ENCODE measurements at places on chromosomes 6 and 20. TPM values are rescaled to one million over a fixed set of nuclear protein-coding genes. Genes with fewer than 3 reads are reported as not detected.
A peak's percentile ranks its signal among the peaks of the same experiment; 100 is the strongest.

DNA sequence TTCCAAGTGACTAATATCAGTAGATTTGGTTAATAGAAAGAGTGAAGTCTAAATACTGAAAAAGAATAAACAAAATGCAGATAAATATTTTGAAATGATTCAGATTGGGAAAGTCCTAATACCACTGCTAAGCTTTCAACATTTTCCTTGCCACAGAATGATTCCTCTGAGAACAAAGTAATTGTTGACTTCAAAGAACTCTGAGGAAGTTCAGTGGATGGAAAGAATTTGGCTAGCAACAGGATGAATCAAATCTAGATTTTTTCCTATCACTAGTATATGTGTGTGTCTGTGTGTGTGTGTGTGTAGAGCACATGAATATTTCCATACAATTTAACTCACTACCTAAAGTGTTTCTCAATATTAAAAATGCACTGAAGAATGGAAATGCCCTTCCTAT is 107.9 kb upstream of the PREP start:
- no peaks in the 10 kb centered on the region for H3K36me3 ChIP-seq
- no peak overlapping the region for H3K27ac ChIP-seq
- no peak for DNase-seq
- no peak overlapping the region for H3K4me3 ChIP-seq

DNA sequence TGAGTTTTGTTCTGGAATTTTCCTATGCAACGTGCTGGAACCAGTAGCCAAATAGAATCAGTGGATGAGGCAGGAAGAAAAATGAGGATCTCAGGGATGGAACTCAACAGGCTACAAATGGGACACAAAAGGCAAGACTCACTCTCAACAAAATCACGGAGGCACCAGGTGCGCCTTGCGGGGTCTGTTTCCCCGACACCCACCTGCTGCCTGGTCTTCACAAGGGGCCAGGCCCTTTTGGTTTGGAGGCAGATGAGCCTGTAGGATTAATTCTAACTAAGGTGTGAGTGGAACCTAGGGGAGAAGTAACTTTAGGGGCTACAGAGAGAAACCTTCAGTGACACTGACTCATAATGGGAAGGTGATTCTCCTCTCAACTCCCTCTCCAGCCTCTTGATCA is 56.5 kb downstream of the ZNF831 start:
- no peaks in the 10 kb centered on the region for H3K4me1 ChIP-seq
- no peaks in the 10 kb centered on the region for H3K36me3 ChIP-seq
- no peak overlapping the region for H3K4me3 ChIP-seq

DNA sequence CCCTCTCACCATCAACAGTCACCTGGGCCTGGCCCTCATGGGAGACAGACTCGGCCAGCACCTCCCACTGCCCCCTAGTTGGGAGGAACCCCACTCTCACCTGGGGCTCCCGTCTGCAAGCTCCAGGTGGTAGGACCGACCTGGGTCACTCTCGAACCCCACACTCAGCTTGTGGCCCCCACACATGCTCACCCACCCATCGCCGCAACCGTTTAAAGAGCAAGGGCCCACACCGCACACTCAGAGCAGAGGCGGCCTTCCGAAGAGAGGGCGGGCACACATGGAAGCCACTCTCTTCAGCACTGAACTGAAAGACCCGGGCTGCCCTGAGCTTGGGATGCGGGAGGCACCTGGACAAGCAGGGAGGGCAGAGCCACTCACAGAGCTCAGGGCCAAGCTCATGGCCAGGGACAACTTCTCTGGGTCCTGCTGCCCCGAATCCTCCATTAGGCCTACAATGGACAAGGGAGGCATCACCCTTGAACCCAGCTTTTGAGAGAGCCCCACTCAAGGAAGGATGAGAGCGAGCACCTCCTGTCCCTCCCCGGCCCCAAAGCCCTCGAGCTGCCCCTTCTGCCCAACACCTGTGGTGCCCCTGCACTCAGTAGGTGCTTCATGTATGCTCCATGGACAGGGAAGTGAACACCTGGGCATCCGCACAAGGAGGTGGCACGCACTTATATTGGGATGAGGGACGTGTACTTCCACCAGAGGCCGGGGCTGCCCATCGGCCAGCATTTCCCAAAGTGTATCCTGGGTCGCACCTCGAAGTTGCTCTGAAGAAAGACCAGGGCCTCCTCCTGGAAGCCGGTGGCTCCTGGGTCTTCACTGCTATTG is 50.4 kb downstream of the YTHDF1 start:
- no peaks in the 10 kb centered on the region for H3K27me3 ChIP-seq
- DNase-seq: peak; percentile 41
- no peaks in the 10 kb centered on the region for H3K36me3 ChIP-seq
- no peak overlapping the region for H3K4me3 ChIP-seq
- H3K4me1 ChIP-seq: no peaks in the 10 kb centered on the region

DNA sequence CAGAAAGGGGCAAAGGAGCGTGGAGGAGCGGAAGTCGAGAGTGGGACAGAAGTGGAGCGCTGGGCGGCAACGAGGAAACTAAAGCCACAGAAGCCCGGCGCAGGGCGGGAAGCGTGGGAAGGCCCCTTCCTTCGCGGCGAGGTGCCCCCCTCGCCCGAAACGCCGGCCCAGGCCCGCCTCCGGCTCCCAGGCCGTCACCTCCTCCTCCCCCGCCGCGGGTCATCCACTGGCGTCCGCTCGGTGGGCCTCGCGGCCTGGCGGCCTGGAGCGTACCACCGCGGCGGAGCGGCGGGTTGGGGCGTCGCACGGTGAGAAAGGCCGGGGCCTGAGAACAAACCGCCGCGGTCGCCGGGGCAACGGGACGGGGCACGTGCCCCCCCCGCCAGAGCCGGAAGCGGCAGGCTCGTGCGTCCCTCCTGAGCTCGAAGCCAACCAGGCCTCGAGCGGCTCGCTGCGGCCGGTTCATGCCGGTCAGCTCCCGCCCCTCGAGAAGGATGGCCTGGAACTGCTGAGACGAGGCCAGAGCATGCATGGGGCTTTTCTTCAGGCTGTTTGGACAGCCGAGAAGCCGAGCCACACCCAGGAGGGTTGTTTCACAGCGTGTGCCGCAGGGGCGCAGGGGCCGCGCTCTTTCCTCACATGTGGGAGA is at the start of gene TCP11:
Gene TCP11 (minus strand): TSS at position 333 of the 649 bp plus-strand sequence. CDS start 469 bp downstream, outside the sequence.
- H3K4me1 ChIP-seq: no peaks in the 10 kb centered on the region
- no peak within 1 kb of the TSS for H3K27ac ChIP-seq
- H3K27me3 ChIP-seq: no peaks in the 10 kb centered on the region
- DNase-seq: peak; percentile 64
- no peak within 1 kb of the TSS for H3K4me3 ChIP-seq
- H3K36me3 ChIP-seq: no peaks in the 10 kb centered on the region

- DNase-seq: no peak
- no peaks in the 10 kb centered on the region for H3K27me3 ChIP-seq
- no peak overlapping the region for H3K4me3 ChIP-seq
- no peak overlapping the region for H3K27ac ChIP-seq
These were observed 266.0 kb downstream of the CDKAL1 start for GRCh38 chr6:20800229-20800628.

DNA sequence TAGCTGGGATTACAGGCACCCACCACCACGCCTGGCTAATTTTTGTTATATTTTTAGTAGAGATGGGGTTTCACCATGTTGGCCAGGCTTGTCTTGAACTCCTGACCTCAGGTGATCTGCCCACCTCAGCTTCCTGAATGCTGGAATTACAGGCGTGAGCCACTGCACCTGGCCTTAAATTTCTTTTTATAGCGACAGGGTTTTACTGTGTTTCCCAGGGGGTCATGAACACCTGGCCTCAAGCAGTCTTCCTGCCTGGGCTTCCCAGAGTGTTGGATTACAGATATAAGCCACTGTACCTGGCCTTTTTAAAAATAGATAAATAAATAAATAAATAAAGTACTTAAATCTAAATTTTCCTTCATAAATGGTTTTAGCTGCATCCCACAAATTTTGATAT is 57.5 kb downstream of the LIN28B start:
- no peak for DNase-seq
- no peak overlapping the region for H3K4me3 ChIP-seq
- H3K27me3 ChIP-seq: no peaks in the 10 kb centered on the region
- no peak overlapping the region for H3K27ac ChIP-seq

- H3K27me3 ChIP-seq: no peaks in the 10 kb centered on the region
- no peaks in the 10 kb centered on the region for H3K36me3 ChIP-seq
- no peak for DNase-seq
- H3K4me1 ChIP-seq: no peaks in the 10 kb centered on the region
- no peak overlapping the region for H3K27ac ChIP-seq
- no peak overlapping the region for H3K4me3 ChIP-seq
These were observed 19.9 kb downstream of the SPINT3 start for GRCh38 chr20:45495501-45495941.

DNA sequence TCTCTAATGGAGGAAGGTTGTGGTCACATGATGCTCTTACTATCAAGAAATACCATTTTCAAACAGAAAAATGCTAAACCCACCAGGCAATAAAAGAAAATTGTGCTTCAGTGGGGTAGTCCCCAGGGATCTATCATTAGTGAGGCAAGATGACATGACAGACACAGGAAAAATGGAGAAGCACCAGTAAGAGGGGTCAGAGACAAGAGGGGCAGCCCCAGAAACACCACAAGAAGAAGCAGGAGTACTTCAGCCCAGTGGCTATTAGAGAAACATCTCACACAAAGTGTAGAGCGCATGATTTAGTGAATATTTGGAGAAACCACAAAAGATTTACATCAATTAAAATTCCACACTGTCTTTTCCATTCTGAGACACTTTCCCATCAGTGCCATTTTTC is 10.2 kb upstream of the TMEM200A start:
- H3K4me3 ChIP-seq: no peak overlapping the region
- no peak overlapping the region for H3K27ac ChIP-seq
- no peaks in the 10 kb centered on the region for H3K36me3 ChIP-seq
- no peak for DNase-seq
- no peaks in the 10 kb centered on the region for H3K4me1 ChIP-seq

DNA sequence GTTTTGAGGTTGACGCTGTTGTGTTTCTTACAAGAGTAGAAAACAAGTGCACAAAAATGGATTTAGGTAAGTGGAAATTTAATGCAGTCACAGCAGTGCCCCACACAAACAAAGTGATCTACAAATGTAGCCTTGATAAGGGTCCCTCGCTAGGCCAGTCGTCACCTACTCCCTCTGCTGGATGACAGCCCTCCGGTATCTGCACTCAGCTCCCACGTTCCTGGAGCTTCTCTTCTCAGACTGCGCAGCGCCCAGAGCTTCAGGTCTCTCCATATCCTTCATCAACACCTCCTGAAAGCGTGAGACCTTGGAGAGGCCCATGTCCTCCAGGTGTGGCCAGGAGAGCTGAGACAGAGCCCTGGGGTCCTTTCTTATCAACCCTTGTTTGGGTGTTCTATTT is 58.3 kb upstream of the MAP3K4 start:
- H3K27ac ChIP-seq: no peak overlapping the region
- no peaks in the 10 kb centered on the region for H3K4me1 ChIP-seq
- DNase-seq: no peak
- H3K4me3 ChIP-seq: no peak overlapping the region

DNA sequence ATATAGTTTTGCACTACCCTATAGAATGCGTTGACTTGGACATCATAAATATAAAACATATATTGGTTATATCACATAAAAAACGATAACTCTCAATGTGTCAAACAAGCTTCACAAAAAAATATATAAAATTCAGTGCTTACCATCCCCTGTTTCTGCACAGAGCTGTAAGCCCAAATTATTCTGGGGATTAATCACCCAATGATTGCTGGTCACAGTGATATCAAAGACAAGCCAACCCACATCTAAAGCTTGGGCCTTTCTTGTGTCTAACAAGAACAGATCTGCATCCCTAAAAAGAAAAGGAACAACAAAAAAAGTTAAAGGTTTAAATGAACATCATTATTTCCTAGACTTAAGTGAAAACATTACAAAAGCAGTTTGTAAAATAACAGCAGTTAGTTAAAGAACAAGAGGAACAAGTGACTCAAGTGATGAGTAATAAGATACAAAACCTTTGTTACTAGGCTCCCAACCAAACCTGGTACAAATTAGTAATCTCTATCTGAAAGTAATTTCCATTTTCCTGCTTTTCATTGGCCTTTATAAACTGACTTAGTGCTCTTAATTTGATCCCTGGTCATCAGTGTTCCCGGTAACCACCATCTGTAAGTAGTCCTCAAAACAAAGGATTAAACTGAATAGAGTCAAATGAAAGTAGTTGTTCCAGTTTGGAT is 81.1 kb downstream of the BMP5 start:
- H3K4me1 ChIP-seq: no peaks in the 10 kb centered on the region
- no peaks in the 10 kb centered on the region for H3K27me3 ChIP-seq
- H3K4me3 ChIP-seq: no peak overlapping the region
- no peaks in the 10 kb centered on the region for H3K36me3 ChIP-seq

DNA sequence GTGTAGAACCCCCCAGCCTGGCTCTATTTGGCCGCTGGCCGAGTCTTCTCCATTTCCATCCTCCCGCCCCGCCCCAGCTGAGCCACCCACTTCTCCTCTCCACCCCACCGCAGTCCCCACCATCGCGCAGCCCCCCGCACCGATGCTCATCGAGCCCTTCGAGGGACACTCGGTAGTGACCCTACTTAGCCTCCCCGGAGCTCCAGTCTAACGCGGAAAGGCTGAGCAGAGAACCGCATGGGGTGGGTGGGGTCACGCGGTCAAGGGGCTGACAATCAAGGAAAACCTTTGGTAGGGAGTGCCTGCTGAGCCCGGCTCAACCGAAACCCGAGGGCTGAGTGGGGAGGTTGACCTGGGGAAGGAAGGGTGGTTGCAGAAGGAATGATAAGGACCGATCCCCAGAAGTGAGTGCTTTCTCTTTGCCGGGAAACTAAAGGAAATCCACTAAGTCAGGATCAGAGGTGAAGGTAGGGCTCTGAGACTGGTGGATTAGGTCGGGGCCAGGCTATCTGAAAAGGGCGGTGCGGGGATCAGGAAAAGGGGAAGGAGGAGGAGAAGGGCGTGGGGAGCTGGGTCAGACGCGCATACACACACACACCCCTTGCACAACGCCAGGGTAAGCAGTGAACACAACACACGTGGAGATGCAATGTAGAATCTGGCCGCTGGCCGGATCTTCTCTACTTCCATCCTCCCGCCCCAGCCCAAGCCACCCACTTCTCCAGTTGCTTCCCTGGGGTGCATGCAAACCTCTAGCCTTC is 49.8 kb downstream of the CPXM1 start:
- no peaks in the 10 kb centered on the region for H3K4me1 ChIP-seq
- peak; percentile 82 for DNase-seq
- H3K36me3 ChIP-seq: no peaks in the 10 kb centered on the region
- no peak overlapping the region for H3K27ac ChIP-seq
- no peaks in the 10 kb centered on the region for H3K27me3 ChIP-seq

GRCh38 chr6:56004426-56004825 is 129.0 kb upstream of the BMP5 start:
- H3K27me3 ChIP-seq: no peaks in the 10 kb centered on the region
- DNase-seq: no peak
- H3K4me3 ChIP-seq: no peak overlapping the region
- no peak overlapping the region for H3K27ac ChIP-seq
- no peaks in the 10 kb centered on the region for H3K36me3 ChIP-seq

GRCh38 chr6:111267764-111268333 is 180.5 kb downstream of the SLC16A10 start:
- H3K27ac ChIP-seq: no peak overlapping the region
- H3K4me1 ChIP-seq: no peaks in the 10 kb centered on the region
- DNase-seq: no peak
- no peak overlapping the region for H3K4me3 ChIP-seq
- peaks cover 9% of the 10 kb centered on the region for H3K36me3 ChIP-seq

The PDE10A gene
- 17.1 TPM for total RNA-seq

The COL9A3 gene
- 6.5 TPM for total RNA-seq

The TRIM38 gene
- 24.3 TPM for total RNA-seq

The TNFAIP3 gene
- total RNA-seq: 40.2 TPM

The BPIFB1 gene
- total RNA-seq: not detected

The TMC2 gene
- 0.15 TPM for total RNA-seq

The MYB gene
- total RNA-seq: 0.87 TPM
